ENCODE measurements at places on chromosomes 12 and 14. TPM values are rescaled to one million over a fixed set of nuclear protein-coding genes. Genes with fewer than 3 reads are reported as not detected.

ESPL1 gene
- 0.26 TPM for total RNA-seq

TPH2 gene
- total RNA-seq, result not detected

- peak; percentile 36 for DNase-seq
Observed at GRCh38 chr14:23009939-23010726, at the start of gene C14orf93. Gene C14orf93, minus strand, starts transcription at chr14:23010143. Its CDS starts 11,120 bp downstream, at chr14:22999023.

DNA sequence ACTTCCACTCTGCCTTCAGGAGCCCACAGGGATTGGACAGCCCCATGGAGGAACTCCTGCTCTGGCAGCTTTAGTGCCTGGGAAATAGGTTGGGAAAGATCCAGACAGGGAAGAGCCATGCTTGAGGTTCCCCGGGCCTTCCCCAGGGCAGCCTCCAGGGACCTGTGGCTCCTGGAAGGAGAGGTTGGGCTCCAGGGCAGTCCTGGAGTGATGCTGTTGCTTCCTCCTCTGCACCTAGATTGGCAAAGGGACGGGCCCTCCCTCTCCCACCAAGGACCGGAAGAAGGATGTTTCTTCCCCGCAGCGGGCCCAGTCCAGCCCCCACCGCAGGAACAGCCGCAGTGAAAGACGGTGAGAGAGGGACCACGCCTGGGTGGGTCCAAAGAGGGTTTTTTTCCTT is 16.5 kb downstream of the VASH1 start:
- DNase-seq, result no peak

GRCh38 chr12:96226401-96226800 is 32.2 kb downstream of the ELK3 start:
- no peak for DNase-seq

DNA sequence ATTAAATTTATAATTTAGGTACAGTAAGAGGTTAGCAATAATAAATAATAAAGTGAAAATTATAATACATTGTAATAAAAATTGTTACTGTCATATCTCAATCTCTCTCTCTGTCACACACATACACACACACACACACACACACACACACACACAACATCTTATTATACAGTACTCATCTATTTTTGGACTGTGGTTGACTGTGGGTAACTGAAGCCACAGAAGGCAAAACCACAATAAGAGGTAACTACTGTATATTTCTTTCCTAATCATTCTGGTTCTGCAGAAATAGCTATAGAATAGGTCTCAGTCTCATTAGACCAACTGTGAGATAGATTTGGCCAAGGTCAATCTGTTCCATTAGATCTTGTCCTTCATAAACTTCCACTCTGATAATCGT is 33.1 kb upstream of the PTPRO start:
- DNase-seq, result no peak

- DNase-seq, result peak; percentile 61
Observed at GRCh38 chr14:76784881-76785280, 23.6 kb downstream of the VASH1 start.

DNA sequence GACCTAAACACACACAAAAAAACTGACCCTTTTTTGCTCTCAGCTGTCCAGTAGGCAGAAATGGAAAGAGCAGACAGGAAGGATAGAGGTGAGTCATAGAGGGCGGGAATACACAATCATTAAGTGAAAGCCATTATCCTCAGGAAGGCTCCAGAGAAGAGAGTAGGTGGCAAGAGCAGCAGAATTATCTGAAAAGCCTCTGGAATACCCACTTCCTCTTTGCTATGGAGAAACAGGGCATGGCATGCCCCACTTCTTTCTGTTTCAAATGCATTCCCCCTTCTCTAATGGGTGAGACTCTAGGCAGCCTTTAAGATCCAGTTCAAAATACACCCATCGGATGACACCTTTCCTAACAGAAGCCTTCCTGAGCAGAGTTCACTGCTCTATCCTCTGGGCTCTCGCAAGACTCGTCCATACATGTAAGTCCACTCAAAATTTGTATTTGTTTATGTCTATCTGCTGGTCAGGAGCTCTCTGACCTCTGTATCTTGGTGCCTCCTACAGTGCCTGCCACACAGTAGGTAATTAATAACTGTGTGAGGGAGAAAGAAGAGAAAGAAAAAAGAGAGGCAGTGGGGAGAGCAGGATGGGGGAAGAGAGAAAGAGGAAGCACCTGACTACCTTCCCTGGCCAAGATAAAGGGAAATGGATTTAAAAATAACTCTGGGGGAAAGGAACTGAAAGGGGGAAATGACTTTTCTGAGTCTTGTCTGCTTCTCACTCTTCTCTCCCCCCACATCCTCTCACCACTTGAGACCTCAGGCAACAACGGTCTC is 8.5 kb downstream of the KLHL33 start:
- peak; percentile 70 for DNase-seq

CBX5 gene
- total RNA-seq, result 13.2 TPM

SLC22A17 gene
- 0.90 TPM for total RNA-seq

DNA sequence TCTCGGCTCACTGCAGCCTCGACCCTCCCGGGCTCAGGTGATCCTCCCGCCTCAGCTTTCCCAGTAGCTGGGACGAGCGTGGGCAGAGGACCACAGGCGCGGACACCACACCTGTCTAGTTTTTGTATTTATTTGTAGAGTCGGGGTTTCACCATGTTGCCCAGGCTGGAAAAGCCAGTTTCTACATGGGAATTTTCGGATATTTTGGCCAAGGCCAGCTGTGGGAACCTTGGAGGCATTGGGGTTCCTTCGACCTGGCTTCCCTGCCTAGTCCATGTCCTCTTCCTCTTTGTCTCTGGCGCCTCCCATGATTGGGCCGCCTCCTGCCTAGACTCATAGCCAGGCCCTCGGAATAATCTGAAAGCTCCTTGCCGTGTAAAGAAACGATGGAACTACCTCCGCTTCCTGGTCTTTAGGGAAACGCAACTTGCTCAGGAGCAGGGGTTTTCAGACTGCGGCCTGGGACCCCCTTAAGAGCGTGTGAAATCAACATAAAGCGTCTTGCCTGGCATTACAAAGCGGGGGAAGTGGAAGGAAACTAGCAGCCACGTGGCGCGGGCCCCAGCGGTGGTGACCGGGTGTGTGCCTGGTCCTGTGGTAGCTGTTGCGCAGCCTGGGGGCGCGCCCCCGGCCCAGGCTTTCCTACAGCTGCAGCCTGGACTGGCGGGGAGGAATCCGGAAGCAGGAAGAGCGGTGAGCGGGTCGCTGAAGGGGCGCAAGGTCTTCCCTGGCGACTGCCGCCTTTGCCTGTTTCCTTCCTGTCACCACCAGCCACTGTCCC is 1.4 kb upstream of the HSP90AA1 start:
- peak; percentile 49 for DNase-seq

- peak; percentile 94 for DNase-seq
Observed at GRCh38 chr12:27922531-27923139, 49.9 kb downstream of the PTHLH start.

ZFHX2 gene
- 0.26 TPM for total RNA-seq
